ENCODE measurements at places on chromosomes 2 and 18.

DNA sequence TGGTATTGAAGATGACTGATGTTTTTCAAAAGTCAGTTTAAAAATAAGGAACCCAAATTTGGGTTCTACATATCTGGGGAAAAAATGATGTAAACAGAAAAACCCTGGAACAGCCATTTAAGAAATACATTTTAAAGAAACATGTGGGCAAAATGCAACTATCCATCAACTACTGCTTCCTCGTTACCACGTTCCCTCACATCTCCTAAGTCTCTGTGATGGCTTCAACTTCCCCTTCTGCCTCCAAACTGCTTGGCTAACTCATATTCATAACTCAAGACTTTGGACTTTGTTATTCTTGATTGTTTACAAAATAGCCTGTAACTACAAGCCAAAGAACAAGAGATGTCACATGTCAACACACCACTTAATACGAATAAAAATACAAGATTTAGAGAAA lies 116.3 kb downstream of the DYM start:
- DNase-seq, result no peak

DNA sequence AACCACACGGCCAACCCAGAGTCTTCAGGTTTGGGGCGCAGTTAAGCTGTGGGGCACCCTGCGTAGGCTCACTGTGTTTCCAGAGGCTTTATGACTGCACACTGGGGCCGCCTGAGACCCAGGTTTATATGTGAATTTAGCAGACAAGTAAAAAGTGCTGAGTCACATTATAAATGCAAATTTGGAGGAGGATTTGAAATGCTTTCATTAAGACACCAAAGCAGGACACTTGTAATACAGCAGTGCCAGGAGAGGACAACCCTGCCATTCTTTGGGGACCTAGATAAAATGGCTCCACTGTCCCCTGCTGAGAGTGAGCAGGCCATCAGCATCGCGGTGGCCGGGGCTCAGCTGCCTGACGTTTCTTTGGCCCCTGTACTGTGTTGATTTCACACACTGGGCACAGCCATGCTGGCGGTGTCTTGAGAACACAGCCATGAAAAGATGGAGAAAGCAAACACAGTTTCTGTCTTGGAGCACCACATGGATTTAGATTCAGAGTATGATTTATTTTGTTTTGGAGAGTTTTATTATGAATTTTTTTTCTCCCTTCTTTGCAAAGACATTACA lies 10.2 kb downstream of the ACKR3 start:
- no peak for DNase-seq

DNA sequence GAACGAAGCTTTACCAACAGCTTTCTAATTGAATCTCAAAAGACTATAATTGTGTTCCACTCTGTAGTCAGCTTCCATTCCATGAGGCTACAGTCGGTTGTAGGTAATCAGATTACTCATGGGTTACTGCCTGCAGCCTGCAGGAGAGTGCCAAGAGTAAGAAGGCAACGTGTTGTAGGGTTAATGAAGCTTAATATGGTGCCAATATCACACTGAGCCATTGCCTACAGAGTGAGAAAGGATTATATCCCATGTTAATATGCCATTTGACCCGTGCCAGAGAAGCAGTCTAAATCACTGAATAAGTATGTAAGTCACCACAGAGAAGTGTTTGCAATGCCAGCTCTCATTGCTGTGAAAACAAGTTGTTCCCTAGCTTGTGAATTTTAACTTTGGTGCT lies 734.5 kb upstream of the ACVR2A start:
- DNase-seq, result no peak

DNA sequence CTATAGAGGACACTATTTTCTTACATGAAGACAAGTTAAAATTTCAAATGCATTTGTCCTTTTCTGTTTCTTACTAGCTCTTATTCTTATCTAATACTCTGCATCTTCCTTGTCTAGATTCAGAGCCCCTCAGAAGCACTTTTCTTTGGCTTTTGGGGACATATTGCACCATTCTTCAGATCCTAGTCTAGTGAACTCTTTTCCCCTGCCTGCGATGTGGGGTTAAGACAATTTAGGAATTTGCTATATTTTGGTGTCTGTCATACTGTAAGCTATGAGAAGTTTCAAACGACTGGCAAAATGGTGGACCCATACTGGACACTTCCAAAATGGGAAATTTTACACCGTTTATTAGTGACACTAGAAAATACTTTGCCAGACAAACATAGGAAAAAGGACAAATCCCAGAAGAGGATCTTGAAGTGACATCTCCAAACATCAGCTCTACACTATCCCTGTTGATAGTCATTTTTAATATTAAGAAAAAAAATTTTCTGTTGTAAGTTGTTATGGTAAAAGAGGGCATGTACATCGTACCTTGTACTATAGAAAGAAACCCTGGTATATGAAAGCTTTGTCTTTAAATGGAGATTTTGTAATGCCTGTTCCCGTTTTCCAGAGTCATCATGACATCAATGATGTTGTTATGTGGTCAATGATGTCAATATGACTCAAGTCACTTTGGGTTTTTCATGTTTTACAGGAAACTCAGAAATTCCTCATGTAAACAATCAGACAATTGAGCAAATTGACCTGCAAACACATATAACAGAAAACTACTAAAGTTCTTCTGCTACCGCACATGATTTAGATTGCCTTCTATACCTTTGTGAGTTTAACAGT lies 4.4 kb upstream of the KYNU start:
- DNase-seq, result no peak

GRCh38 chr2:10161206-10161931 lies 38.8 kb downstream of the RRM2 start:
- DNase-seq, result no peak

GRCh38 chr2:135820003-135820618 lies 16.9 kb downstream of the LCT start:
- DNase-seq, result peak; percentile 28

GRCh38 chr2:28544405-28544921 lies 48.6 kb downstream of the PLB1 start:
- peak; percentile 59 for DNase-seq

- no peak for DNase-seq
Observed at GRCh38 chr2:152200101-152200500, 24.5 kb upstream of the STAM2 start.

DNA sequence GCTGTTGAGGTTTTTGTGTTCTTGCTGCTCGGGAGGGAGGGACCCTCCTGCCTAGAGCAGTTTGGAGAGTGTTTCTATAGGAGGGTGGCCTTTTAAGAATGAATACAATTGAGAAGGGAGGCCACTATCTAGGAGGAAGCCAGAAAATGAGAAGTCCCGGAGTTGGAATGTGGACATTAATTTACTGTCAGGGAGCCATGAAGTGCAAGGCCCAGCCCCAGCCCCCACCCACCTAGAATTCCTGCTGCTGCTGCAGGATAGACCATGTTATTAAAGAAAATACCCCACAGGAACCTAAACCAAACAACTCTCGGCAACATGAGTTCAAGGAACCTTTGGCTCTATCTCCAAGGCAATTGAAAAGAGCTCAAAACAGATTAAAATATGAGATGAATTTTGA lies 46.0 kb downstream of the ZBTB7C start:
- DNase-seq, result no peak

GRCh38 chr2:4047961-4048891 lies 344.9 kb downstream of the DCDC2C start:
- no peak for DNase-seq

- no peak for DNase-seq
Observed at GRCh38 chr2:70686577-70687460, 81.2 kb downstream of the ADD2 start.

GRCh38 chr2:151243468-151243867 lies 18.2 kb downstream of the RBM43 start:
- DNase-seq, result no peak

- no peak for DNase-seq
Observed at GRCh38 chr2:218066926-218067515, 2.0 kb upstream of the RUFY4 start.

- no peak for DNase-seq
Observed at GRCh38 chr18:49514577-49514976, 27.5 kb upstream of the C18orf32 start.

DNA sequence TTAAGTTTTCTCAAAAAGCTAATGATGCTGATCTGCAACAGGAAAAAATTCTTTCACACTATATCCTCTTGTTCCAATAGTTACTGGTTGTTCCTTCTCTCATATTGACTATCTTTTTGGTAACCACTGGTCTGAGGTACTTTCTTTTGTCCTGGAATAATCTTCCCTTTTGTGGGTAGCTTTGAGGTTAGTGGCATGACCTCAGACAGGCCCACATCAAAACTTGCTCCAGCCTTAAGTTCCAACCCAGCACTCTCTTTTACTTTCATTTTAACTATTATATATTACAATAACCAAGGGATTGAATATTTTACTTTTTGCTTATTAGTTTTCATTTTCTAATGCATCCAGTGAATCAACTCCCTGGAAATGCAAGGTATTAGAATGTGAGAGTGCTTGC lies 9.5 kb downstream of the REG1A start:
- DNase-seq, result no peak
